Stimulated activated CD4-positive, alpha-beta T cell treated with anti-CD3 and anti-CD28 coated beads, Interleukin-15, amount 100 ng/mL, for 1 hour (primary cell): ENCODE measurements at places on chromosomes 7 and 10.

GRCh38 chr10:20185116-20185515 lies 368.9 kb downstream of the PLXDC2 start:
- no peak for DNase-seq

DNA sequence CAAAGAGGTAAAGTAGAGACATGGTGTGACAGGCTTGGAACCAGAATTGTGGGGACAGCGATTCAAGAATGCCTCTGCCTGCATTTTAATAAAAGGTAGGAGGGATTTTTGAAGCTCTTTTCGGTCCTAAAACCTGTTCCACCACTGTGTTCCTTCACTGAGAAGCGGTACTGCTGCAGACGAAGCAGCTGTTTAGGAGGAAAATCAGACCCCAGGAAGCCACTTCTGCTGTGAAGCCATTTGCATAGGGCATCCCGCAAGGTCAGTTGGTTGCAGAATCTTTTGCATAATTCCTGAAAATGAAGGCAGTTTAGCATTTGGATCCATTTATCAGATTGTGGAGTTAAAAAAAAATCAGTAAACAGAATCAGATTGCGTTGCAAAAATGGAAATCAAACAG lies 183.3 kb upstream of the PRKCQ start:
- DNase-seq, result no peak

DNA sequence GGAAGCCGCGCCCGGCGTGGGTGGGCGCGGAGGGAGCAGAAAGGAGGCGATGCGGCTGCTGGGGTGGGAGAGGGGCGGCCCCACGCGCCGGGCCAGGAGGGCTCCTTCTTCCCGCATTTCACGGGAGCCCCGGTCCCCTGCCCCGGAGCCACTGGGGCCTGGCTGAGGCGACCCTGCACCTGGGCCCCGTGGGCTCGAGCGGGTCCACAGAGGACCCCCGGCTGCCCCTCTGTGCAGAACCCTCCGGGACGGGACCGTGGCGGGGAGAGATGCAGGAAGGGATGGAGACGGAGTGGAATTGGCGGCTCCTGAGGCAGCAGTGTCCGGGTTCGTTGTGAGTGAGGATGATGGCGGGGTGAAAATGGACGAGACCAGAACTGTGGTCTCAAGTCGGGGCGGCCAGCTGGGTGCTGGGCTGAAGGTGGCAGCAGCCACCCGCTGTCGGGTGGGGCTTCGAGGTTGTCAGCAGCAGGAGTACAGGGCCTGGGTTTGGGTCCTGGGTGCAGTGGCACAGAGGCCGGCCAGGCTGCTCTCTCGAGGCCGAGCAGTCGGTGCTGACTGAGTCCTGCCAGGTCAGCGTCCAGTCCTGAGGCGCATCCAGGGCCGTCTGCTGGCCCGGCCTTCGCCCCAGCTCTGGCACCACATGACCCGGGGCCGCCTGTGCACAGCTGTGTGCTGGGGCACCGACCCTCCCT lies 80.4 kb downstream of the VIPR2 start:
- no peak for DNase-seq

GRCh38 chr7:157483971-157484410 lies 147.2 kb downstream of the DNAJB6 start:
- DNase-seq, result no peak

- no peak for DNase-seq
Measured at GRCh38 chr10:3060481-3060889, 6.9 kb upstream of the PFKP start.

- DNase-seq, result no peak
Measured at GRCh38 chr7:99112097-99112496, 31.8 kb downstream of the SMURF1 start.

DNA sequence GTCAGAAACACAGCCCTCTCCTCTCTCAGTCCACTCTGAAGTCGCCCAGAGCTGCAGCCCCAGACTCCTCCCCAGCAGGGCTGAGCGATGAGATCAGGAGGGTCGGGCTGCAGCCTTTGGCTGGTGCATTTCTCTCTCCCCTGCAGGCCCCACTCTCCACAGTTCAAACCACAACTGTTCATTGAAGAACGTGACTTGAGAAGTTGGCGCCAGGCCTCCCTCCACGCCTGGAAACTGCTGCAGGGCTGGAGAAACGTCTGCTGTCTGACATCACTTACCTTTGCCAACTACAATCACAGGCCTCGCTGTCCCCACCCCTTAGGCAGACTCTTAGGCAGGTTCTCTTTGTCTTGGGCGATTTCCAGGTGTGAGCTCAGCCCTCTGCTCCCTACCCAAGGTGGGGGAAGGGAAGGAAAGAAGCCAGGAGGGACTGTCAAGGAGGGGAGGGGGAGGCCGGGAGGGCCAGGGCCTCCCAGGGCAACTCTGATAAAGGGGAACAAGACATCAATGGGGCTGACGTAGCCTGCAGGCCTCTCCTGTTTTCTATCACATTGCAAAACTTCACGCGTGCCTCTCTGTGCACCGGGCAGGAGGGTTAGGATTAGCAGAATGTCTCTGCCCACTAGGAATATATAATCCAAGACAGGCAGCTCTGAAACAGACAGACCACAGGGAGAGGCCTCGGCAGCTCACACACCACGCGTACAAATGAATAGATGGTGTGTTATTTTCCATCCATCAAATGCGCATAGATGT lies 32.7 kb downstream of the CALML5 start:
- DNase-seq, result no peak

DNA sequence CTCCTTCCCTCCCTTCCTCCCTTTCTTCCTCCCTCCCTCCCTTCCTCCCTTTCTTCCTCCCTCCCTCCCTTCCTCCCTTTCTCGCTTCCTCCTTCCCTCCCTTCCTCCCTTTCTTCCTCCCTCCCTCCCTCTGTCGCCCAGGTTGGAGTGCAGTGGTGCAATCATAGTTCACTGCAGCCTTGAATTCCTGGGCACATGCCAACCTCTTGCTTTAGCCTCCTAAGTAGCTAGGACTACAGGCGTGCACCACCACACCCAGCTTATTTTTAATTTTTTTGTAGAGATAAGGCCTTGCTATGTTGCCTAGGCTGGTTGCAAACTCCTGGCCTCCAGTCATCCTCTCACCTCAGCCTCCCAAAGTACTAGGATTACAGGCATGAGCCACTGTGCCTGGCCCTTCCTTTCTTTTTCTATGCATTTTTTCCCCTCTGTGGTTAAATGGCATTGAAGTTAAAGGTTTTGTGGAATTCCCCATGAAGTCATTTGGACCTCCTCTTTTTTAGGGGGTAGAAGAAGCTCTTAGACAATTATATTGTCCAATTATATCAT lies 9.6 kb downstream of the KLHDC10 start:
- no peak for DNase-seq

DNA sequence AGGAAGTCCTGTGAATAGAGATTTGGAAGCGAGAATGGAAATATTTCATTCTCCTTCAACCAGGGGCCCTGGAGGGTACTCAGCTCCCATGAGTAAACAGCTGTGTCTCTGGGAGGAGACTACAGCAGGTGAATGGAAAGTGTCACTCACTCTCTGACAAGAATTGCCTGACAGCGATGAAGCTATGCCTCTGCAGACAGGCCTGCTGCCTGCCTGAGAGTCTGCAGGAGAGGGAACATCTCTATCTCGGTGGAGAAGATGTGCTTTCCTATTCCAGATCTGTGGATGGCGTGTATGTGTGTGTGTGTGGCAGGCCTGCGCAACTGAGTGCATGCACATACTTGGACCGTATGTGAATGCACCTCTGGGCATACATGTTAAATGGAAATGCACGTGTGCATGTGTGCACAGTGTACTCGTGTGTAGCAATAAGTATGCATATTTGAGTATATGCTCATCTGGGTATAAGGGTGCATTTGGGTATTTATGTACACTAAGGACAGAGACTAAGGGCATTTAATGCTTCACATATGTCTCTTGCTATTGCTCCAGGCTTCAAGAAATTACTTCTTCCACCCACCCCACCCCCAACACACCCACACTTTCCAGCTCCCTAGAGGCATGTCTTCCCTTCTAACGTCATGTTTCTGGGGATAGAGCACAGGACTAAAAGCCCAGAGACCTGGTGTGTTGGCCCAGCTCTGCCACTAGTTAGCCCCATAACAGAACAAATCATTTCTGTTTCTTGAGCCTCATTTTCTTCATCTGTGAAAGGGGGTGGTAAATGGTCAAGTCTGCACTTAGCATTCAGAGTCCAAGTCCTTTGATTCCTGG lies 4.6 kb upstream of the ADCYAP1R1 start:
- no peak for DNase-seq

- DNase-seq, result no peak
Measured at GRCh38 chr10:15252396-15252795, 83.9 kb upstream of the NMT2 start.

GRCh38 chr10:20535897-20536881 lies 360.9 kb downstream of the NEBL start:
- no peak for DNase-seq

- DNase-seq, result no peak
Measured at GRCh38 chr10:87761153-87761552, 56.9 kb downstream of the ATAD1 start.
